ENCODE measurements at places on chromosomes 13 and 19.
A peak's percentile ranks its signal among the peaks of the same experiment; 100 is the strongest.

DNA sequence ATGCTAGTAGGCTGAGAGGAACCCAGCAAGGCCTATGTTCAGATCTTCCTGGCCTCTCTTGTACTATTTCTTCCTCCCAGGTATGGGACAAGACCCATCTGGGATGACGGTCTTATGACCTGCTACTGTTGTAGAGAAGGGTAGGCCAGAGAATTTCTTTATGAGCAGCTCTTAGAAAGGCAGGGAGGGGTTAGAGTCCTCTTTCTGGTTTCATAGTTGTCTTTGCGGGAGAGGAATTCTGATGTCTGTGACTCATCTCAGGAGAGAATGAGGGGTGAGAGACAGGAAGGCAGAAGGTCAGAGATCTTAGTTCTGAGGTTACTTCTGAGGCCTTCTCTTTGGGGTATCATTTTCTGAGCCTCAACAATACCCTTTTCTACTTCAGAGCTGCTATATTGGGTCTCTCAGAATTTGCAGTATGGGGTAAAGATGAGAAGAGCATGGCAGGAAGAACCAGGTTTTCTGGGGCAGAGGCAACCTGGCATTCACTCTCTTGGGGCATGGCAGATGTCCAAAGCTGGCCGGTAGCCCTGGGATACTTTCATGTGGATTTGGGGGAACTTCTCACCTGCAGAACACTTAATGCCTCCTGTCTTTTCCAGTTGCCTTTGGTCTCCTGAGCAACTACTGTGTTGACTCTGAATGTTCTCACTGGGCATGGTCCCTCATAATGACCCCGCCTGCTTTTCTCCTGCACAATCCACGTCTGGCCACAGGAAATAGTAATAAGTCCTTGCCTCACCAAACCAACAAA is 154.4 kb downstream of the GGACT start:
- DNase-seq = peak; percentile 24

DNA sequence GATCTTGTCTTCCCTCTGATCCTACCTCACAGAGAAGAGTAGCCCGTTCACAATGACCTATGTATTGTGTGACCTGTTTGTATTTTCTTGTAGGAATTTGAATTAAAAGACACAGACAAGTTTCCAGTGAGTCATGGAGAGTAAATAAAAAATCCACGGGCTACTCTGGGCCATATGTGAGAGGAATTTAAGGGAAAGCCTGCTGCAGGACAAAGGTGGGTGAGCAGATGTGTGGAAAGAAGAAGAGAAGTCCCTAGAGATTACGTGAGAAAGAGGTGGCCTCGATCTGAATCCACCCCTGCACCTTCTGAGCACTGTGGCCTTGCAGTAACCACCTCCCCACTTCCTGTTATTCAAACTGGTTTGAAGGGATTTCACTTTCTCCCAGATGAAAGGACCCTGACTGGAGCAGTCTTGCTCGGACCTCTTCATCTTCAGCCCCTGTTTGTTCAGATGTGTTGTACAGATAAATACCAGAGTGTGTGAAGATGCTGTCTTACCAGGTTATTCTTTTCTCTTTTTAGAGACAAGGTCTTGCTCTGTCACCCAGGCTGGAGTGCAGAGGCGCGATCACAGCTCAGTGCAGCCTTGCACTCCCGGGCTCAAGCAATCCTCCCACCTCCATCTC is 205.4 kb downstream of the PDS5B start:
- no peak for DNase-seq

DNA sequence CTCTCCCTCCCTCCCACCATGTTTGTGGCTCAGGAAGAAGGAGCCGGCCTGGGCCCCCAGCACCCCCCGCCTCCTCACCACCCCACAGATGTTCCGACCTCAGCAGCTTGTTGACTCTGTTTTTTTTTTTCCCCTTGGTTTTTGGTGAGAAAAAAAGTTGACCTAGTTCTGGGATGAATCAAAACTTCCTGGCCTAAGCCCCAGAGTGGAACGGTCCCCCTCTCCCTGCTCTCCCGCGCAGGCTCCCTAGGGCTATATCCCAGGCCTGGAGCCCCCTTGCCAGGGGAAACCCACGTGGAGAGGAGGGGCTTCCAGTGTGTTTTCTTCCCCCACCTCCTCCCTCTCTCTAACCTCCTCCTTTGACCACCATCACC is 4.0 kb downstream of the COL5A3 start:
- no peak for DNase-seq

DNA sequence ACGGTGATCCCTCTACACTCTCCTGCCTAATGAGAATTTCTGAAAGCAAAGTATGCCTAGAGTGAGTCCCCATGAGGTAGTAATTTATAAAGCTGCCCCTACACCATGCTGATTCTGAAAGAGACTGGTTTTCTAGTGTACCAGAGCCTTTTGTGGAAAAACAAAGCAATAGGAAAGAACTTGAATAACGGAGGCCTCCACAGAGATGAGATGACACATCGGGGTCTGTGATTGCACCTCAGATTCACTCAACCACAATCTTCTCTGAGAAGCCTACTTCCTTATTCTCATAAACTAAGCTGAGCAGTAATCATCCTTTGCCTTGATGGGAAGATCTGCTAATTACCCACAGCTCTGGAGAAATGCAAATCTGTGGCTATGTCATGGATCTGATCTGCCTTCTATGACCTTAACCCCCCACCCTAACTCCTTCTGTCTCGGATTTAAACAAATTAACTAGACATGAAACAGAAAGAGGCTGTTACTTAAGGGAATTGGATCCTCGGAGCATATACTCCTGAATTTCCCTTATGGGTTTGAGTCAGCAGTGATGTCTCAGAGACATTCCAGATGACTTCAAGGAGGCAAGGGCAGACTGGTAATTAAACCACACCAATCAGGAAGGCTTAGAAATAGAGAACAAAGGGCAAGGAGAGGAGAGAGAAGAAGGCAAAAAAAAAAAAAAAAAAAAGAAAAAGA is 128.0 kb downstream of the DCT start:
- no peak for DNase-seq

DNA sequence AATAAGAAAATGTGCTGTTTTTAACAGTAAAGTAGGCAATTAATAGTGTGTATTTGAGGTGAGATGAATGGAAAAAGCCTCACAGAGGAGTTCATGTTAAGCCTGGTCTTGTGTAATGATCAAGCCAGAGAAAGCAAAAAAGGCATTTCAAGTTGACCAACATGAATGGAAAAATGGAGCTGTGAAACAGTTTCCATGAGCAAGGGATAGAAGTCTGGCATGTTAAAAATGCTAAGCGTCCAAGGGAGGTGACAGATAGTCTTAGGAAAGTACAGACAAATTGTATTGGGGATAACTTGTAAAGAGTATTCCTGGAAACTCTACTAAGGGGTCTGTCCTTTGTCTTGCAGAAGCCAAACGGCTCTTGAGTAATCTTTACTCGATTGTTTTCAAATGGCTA is 506.8 kb upstream of the ATXN8OS start:
- DNase-seq = no peak

- no peak for DNase-seq
Observed at GRCh38 chr19:57807541-57807940, 7.2 kb downstream of the ZNF552 start.

DNA sequence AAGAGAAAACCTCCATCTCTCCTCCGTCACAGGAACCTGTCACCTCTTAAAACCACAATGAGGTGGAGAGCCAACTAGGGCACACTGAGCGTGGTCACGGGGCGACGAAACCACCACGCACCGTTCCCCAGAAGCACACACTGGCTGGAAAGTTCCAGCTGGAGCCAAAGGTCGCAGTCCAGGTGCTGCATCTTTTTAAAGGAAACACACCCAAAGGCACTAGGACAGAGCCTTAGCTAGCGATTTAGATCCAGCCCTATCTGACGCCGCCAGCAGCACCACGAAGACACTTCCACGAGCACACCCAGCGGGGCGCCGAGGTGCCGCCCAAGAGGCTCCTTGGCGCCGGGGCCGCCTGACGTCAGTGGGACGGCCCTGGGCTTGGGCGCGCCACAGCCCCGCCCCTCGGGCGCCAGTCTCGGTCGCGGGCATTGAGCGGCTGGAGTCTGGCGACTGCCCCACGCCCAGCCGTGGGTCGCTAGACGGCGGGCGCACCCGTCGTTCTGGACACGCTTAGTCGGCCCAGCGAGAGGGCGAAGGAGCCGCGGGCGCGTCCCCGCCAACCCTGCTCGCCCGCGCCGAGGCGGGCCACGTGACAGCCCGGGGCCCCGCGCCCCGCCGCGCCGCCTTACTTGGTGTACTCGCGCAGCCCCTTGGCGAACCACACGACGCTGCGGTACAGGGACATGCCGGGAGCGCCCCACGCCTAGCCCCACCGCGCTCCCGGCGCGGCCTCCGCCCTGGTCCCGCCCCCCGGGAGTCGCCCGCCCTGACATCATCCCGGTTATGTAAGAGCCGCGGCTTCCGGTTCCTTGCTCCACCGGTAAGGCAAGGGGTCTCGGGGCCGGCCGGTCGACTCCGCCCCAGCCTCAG is at the start of gene DHRS12:
DHRS12 (minus strand) TSS at position 742 of the 873 bp plus-strand sequence. CDS start 4,504 bp downstream, outside the sequence.
- DNase-seq = no peak

GRCh38 chr19:6229216-6229913 is 50.4 kb downstream of the MLLT1 start:
- no peak for DNase-seq

DNA sequence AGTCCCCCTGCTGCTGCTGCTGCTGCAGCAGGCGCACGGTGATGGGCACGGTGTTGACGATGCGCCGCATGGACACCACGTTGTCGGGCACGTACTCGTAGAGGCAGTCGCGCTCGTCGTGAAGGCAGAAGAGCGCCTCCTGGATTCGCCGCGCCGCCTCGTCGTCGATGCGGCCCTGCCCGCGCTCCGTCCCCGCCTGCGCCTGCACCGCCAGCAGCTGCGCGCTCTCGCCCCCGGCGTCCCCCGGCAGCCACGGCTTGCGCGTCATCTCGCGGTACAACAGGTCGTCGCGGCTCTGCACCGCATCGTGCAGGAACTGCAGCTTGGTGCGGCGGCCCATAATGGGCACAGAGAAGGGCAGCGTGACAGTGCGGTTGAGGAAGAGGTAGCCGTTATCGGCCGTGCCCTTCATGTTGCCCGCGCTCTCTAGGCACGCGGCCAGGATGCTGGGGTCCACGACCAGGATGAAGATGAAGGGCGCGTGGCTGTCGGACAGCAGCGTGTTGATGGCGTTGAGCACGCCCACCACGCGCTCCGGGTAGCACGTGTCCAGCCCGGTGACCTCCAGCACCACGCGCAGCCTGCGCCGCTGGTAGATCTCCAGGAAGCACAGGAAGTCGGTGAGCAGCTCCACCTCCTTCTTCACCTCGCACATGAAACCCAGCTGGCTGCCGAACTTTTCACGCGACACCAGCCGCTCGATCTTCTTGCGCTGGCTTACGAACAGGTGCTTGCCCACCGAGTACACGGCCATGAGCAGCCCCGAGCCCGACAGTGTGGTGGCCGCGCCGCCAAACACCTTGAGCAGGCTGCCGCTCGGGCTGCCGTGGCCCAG is 8.1 kb downstream of the NKPD1 start:
- DNase-seq = peak; percentile 9

DNA sequence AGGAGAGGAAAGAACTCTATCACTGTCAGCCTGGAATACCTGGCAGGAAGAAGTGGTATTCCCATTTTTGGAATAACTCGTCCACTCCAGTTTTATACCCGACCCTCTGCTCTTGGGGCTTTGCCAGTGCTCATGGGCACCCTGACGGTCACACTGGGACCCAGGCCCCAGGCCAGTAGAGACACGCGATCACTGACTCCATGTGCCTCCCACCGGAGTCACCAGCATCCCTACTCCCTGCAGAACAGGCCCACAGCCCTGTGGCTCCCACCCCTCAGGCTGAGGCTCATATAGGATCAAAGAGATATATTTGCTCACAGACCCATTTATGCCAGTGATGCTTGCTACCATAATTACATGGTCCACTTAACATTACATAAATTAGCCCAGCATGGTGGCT is 3.5 kb downstream of the GRTP1 start:
- DNase-seq = no peak

DNA sequence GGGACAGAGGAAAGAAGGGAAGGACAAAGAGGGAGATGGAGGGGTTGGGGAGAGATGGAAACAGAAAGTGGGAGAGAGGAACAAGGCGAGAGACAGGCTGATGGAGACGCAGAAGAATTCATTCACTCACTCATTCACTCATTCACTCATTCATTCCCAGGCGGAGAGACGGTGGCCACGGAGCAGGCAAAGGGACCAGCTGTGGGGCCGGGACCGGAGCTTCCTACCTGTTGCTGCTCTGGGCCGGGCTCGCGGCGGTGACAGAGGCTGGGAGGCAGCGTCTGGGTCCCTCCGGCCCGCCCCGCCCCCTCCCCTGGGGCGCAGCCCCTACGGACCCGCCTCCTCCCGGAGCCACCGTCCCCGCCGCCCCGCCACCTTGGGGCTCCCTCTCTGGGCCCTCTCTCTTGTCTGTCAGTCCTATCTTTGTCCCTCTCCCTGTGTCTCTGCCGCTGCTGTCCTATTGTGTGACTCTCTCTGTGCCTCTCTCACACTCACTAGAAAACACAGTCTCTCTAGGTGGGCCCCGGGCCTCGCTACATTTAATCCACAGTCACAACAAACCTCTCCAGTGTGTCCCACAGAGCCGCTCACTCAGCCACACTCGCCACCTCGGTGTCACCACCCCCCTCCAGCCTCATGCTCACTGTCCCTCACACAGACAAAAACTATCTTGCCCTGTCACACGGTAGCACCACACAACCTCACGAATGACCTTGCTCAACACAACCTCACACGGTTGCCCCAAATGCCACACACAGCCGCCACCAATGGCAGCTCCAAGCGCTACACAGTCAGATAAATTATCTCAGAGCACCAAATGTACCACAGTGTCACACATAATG is at the start of gene GNG8:
GNG8 (minus strand) TSS at position 283 of the 842 bp plus-strand sequence. CDS start 1,520 bp downstream, outside the sequence.
- DNase-seq = no peak

GRCh38 chr19:20558571-20558970 is 7.0 kb downstream of the ZNF737 start:
- DNase-seq = no peak

GRCh38 chr19:35037716-35038622 is 3.6 kb upstream of the HPN start:
- no peak for DNase-seq

GRCh38 chr13:110960204-110960603 is 45.3 kb upstream of the ANKRD10 start:
- no peak for DNase-seq

DNA sequence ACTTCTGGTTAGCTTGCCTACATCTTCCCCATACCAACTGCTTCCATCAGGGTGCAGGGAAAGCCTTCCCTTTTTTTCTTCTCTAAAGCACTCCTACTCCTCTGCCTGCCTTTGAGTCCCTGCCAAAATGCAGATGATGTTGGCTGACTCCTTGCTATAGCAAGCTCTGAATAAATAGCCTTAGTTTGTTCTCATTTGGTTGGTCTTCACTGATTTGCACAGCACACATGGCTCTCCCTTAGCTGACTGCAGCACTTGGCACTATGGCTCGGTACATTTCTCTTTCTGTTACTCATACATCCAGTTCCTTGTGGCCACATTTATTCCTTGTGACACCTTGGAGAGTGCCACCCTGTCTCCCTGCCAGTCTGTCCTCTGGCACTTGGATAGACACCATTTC is 249.8 kb downstream of the DCLK1 start:
- DNase-seq = no peak
